ENCODE measurements at places on chromosomes 6 and 20. TPM values are rescaled to one million over a fixed set of nuclear protein-coding genes. Genes with fewer than 3 reads are reported as not detected.

DNA sequence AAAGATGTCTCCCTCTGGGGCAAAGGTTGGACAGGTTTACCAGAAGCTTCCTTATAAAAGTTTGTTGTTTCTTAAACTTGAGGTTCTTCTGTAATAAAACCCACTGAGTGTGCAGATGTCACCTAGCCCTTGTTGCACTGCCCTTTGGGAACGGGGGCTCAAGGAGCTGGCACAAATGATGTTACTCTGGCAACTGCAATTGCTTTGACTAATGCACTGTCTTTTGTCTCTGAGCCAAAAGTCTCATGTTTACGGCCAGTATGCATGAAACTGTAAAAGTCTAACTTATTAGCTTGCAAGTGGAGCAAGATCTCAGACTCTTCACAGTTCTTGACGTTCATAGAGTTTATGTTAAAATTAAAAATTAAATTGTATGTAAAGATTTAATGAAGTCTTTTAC lies 655.7 kb downstream of the EPHA7 start:
- DNase-seq: no peak

DNA sequence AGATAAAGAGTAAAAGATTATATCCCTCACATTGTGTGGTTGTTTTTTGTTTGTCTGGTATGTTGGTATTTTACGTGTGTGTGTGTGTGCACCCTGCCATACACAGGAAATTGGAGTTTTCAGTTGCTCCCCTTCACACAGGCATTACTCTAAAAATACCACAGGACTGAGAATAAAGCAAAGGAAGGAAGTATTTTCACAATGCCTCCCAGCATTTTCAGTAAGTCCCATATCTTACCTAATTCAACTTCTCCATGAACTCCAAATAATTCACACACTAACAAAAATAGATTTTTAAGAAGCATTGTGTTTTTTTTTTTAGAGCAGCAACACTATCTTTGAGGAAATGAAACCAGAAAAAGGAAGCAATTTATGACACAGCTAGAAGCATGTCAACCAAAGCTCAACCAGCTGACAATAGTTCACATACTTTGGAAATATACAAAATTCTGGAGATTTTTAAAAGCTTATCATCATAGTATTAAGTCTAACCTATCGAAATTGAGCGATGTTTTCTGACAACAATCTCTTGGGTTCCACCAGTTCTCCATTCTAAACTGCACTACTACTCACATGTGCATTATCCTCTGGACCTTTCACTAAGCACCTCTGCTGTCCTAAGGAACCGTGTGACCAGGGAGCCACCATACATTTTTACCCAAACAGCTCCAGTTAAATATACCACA lies 2.1 kb downstream of the UBE2J1 start:
- no peak for DNase-seq

- no peak for DNase-seq
These were observed 101.2 kb downstream of the EPHA7 start for GRCh38 chr6:93318121-93318520.

- DNase-seq: no peak
These were observed 14.0 kb upstream of the LOC128125822 start for GRCh38 chr6:63558278-63558677.

DNA sequence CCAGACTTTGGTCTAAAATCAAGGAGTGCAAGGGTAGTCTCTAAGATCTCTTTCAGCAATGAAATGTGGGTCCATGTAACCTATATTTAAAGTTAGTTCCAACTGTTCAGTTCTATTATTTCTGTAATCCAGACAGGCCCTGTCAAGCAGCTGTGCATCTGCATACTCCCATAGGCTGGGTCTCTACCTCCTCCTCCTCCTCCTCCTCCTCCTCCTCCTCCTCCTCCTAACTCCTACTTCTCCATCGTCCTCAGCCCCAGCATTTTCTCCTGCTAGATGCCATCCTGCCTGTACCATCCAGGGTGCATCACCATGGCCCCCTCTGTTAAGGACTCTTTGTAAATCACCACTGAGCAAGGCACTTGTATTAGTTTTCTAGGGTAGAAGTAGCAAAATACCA lies 52.4 kb upstream of the TPD52L1 start:
- DNase-seq: no peak

DNA sequence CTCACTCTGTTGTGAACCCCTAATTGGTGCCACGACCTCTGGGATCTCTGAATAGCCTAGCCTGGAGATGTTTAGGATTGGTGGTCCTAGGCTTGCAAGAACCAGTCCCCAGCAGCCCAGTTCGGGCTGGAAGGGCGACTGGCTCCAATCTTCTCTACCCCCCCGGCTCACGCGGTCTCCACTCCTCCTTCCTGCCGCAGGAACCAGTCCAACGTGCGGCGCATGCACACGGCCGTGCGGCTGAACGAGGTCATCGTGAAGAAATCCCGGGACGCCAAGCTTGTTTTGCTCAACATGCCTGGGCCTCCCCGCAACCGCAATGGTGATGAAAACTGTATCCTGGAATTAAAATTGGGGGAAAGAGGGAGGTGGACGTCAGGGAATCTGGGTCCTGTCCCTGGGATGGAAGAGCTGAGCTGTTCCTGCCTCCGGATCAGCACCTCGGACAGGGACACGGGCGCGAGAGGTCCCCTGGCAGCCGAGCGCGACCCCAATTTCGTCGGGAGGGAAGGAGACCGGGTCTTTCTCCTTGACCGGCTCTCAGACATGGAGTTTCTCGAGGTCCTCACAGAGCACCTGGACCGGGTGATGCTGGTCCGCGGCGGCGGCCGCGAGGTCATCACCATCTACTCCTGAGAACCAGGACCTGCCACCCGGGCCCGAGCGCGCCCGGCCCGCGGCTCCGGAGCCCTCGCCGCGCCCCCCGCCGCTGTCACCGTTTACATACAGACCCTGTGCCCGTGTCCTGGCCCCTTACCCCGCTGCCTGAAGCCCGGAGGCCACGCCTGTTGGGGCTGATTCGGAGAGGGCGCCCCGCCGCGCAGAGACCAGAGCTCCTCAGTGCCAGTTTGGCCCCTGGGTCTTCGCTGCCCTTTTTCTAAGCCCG lies 28.2 kb downstream of the SLC12A5 start:
- no peak for DNase-seq

DNA sequence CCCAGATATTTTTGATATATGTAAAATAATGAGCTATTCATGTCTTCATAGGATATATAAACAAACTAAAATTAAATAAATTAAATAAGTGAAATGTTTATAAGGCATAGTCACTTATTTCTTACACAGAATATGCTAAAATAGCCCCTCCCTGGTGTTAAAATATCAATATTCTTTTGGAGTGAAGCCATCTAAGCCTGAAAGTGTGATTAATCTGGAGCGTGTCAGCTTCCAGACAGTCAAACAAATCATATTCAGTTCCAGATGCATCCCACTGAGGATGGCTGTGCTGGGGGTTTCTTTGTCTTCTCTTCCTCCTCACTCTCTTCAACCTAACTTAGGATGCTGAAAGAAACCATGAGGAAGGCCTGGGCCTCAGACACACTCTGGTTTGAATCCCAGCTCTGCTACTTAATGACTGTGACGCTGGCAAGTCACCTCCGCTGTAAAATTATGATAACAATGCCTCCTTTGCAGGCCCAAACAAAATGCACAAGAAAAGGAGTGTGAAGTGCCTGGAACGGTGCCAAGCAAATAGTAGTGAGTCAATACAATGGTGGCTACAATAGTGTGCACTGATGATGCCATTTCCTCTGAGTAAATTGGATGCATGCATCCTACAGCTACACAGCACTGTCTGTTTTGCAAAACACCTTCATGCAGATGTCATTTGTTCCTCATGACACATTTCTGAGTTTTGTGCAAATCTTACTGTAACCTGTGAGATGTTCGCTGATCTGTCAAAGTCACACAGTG lies 161.4 kb downstream of the FOXC1 start:
- DNase-seq: no peak

DNA sequence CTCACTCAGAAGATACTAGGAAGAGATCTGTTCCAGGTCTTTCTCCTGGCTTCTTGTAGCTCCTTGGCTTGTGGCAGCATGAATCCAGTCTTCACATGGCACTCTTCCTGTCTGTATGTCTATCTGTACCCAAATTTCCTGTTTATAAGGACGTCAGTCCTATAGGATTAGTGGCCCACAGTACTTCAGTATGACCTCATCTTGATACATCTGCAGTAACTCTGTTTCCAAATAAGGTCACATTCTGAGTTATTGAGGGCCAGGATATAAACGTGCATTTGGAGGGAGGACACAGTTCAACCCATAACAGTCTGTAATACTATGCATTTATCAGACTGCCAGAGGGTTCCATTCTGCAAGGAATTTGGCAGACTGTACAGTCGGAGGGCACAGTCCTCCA lies 57.6 kb upstream of the DYNLRB1 start:
- no peak for DNase-seq

GRCh38 chr20:56316051-56316450 lies 42.7 kb upstream of the FAM210B start:
- no peak for DNase-seq

GRCh38 chr6:147117580-147117979 lies 86.6 kb upstream of the STXBP5 start:
- DNase-seq: no peak

DNA sequence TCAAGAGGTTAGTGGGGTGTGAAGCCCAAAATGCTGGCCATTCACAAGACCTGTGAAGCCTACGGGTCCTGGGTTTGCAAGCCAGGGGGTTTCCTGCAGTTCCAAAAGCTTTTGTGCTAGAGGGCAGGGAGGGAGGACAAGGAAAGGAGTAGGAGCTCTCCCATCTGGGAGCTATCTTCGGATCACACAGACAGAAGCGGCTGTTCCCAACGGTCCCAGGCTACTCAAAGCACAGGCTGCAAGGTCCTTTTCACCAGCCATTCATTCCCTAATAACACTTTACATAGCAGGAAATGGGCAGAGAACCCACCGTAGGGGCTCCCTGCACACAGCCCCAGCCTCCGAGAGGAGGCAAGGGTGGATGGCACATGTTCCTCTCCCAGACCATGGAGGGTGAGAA lies 296.9 kb downstream of the FOXC1 start:
- DNase-seq: no peak

- DNase-seq: no peak
These were observed 36.4 kb upstream of the SLC35F1 start for GRCh38 chr6:117870486-117871242.

RFX6 gene
- total RNA-seq: not detected

TRIM31 gene
- total RNA-seq: not detected

IL17F gene
- not detected for total RNA-seq

MAFB gene
- 6.8 TPM for total RNA-seq

XKR7 gene
- total RNA-seq: not detected
